ENCODE measurements at places on chromosomes 6 and 20. TPM values are rescaled to one million over a fixed set of nuclear protein-coding genes. Genes with fewer than 3 reads are reported as not detected.

DNA sequence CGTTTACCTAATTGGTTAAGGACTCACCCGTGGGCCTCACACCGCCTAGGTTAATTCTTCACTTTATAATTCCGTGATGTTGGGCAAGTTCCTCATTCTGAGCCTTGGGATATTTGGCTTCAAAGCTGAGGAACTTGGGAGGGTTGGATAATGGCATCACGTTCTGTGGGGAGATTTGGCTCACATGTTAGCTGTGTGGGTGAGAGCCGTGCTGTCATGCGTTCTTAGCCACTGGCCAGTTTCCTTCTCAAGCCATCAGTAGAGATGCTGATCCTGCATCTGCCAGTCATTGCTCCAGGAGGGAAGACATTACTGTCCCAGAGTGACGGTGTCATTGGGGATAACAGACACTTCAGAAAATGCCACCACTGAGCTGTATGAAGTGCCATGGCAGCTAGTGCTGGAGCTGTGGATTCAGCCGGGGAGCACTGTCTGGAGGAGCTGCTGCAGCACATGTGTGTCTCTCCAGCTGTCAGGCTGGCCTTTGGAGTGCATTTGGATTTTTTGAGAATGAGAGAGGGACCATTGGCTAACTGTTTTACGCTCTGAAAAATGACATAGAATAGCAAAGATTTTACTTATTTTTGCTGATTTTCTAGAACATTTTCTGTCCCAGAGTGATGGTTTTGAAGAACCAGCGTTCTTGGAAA, 16.5 kb downstream of the IGF2R start:
- H3K27ac ChIP-seq, result no peak overlapping the region
- DNase-seq, result no peak
- H3K36me3 ChIP-seq, result peaks cover 6% of the 10 kb centered on the region
- H3K4me1 ChIP-seq, result peaks cover 44% of the 10 kb centered on the region
- H3K4me3 ChIP-seq, result no peak overlapping the region

- no peak for DNase-seq
- H3K36me3 ChIP-seq, result no peaks in the 10 kb centered on the region
- H3K27ac ChIP-seq, result no peak overlapping the region
- H3K4me3 ChIP-seq, result no peak overlapping the region
- H3K27me3 ChIP-seq, result no peaks in the 10 kb centered on the region
- no peaks in the 10 kb centered on the region for H3K4me1 ChIP-seq
These were observed 632.2 kb downstream of the TENT5A start for GRCh38 chr6:81120280-81120679.

DNA sequence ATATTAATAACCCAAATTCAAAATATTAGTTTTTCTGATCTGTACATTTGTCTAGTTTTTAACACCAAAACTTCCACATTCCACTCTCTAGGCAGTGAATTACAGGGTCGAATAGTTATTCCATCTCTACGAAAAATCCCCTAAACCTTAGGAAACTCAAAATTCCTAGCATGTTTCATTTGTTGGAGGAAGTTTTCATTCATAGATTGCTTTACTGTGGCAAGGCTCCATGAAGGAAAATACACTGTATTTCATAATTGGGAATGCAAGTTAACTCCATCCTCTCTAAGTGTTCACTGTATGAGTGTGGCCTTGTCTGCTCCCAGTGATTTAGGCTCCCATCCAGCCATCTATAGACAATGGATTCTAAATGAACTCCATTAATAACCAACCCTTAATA, 296.1 kb downstream of the TENT5A start:
- no peak for DNase-seq
- H3K4me3 ChIP-seq, result no peak overlapping the region
- H3K36me3 ChIP-seq, result no peaks in the 10 kb centered on the region
- H3K4me1 ChIP-seq, result no peaks in the 10 kb centered on the region

- H3K27ac ChIP-seq, result no peak overlapping the region
- no peaks in the 10 kb centered on the region for H3K36me3 ChIP-seq
- DNase-seq, result no peak
These were observed 1.9 kb downstream of the SSTR4 start for GRCh38 chr20:23037017-23037481.

DNA sequence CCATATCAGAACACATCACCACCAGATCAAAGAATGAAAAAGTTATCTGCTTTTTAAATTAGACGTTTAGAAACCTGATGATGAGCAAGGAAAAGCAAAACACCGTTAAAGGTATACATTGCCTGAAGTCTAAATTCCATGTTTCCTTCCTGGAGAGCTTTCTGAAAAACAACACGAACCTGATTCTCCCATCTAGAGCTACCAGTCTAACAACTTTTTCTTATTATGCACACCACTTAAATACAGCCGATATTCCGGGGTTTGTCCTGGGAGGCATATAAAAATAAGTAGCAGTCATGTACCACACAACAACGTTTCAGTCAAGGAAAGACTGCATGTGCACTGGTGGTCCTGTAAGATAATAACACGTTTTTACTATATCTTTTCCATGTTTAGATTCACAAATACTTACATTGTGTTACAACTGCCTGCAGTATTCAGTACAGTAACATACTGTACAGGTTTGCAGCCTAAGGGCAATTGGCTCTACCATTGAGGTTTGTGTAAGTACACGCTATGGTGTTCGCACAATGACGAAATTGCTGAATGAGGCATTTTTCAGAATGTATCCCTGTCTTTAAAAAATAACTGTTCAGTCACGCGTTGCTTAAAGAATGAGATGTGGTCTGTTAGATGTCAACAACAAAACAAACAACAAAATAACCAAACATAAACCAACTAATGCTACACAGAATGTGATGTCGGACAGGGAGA, 19.1 kb upstream of the LYRM2 start:
- no peak for DNase-seq
- H3K27ac ChIP-seq, result no peak overlapping the region
- no peaks in the 10 kb centered on the region for H3K4me1 ChIP-seq

GRCh38 chr6:170245475-170245992, 45.3 kb downstream of the DLL1 start:
- no peaks in the 10 kb centered on the region for H3K36me3 ChIP-seq
- H3K27me3 ChIP-seq, result peaks cover 2% of the 10 kb centered on the region
- no peak overlapping the region for H3K4me3 ChIP-seq
- H3K27ac ChIP-seq, result no peak overlapping the region

GRCh38 chr6:160971171-160971570, 20.4 kb upstream of the MAP3K4 start:
- DNase-seq, result no peak
- peaks cover under 1% of the 10 kb centered on the region for H3K36me3 ChIP-seq
- peaks cover 2% of the 10 kb centered on the region for H3K4me1 ChIP-seq

GRCh38 chr20:16059841-16060240, 513.4 kb downstream of the KIF16B start:
- no peaks in the 10 kb centered on the region for H3K4me1 ChIP-seq
- H3K36me3 ChIP-seq, result no peaks in the 10 kb centered on the region
- H3K4me3 ChIP-seq, result no peak overlapping the region
- no peak for DNase-seq

CRIP3 gene
- 1.1 TPM for total RNA-seq

- H3K27ac ChIP-seq, result no peak overlapping the region
- no peaks in the 10 kb centered on the region for H3K36me3 ChIP-seq
- H3K4me3 ChIP-seq, result no peak overlapping the region
- H3K27me3 ChIP-seq, result no peaks in the 10 kb centered on the region
- peaks cover 5% of the 10 kb centered on the region for H3K4me1 ChIP-seq
These were observed 9.3 kb downstream of the TNFRSF21 start for GRCh38 chr6:47300417-47300816.

- no peak overlapping the region for H3K4me3 ChIP-seq
- no peak overlapping the region for H3K27ac ChIP-seq
- H3K4me1 ChIP-seq, result no peaks in the 10 kb centered on the region
- DNase-seq, result no peak
These were observed 27.3 kb downstream of the NR2E1 start for GRCh38 chr6:108193131-108193530.

DNA sequence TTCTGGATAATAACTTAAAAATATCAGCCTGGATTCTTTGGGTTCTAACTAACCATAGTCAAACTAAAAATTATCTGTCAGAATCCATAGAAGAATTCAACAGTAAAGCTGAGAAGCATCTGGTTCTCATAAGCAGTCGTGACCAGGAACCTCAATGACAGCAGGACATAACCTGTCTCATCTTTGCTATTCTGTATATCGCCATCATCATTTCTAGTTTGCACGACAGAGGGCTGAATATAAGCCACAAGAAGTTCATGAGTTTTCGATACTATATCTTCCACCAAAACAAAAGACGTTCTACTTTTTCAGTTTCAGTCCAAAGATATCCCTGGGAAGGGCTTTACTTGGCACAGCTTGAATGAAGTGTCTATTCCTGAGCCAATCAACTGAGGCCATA, 42.7 kb downstream of the RFPL4B start:
- no peaks in the 10 kb centered on the region for H3K36me3 ChIP-seq
- H3K27ac ChIP-seq, result no peak overlapping the region
- no peak overlapping the region for H3K4me3 ChIP-seq
- H3K4me1 ChIP-seq, result no peaks in the 10 kb centered on the region
- DNase-seq, result no peak

All from endothelial cell (in vitro differentiated cells).